ENCODE measurements at places on chromosomes 7 and 10. TPM values are rescaled to one million over a fixed set of nuclear protein-coding genes. Genes with fewer than 3 reads are reported as not detected.

GRCh38 chr10:71112138-71112785 lies 100.1 kb upstream of the UNC5B start:
- no peaks in the 10 kb centered on the region for H3K4me1 ChIP-seq
- no peak overlapping the region for H3K4me3 ChIP-seq
- H3K27me3 ChIP-seq: peaks cover 4% of the 10 kb centered on the region
- no peaks in the 10 kb centered on the region for H3K36me3 ChIP-seq
- no peak overlapping the region for H3K27ac ChIP-seq
- DNase-seq: no peak

- H3K4me1 ChIP-seq: peaks cover 8% of the 10 kb centered on the region
- H3K27me3 ChIP-seq: no peaks in the 10 kb centered on the region
- H3K27ac ChIP-seq: peak overlapping the region; percentile 50
- H3K36me3 ChIP-seq: no peaks in the 10 kb centered on the region
Measured at GRCh38 chr7:111650456-111650999, 88.2 kb upstream of the IMMP2L start.

PCGF6 gene
- total RNA-seq: 25.3 TPM

CISD1 gene
- 64.5 TPM for total RNA-seq

DNA sequence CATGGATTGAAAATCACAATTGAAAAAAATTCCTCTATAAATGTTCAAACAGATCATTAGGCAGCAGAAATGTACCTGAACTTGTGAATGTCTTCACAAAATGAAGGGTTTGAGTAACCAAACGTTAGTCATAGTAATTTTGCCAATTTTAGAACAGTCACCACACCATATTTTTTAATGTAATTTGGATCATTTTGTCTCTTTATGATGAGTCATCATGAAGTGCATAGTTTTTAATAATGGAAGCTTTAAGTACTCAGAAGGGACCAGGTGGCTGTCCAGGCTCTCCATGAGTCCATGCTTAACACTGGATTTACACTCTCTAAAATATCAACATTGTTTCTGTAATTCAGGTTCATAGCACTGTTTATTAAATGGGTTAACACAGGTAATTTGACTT lies 219.2 kb downstream of the ETV1 start:
- DNase-seq: no peak
- H3K27ac ChIP-seq: no peak overlapping the region
- H3K4me3 ChIP-seq: no peak overlapping the region
- no peaks in the 10 kb centered on the region for H3K4me1 ChIP-seq

GRCh38 chr7:130868139-130868538 lies 134.1 kb upstream of the KLF14 start:
- no peaks in the 10 kb centered on the region for H3K4me1 ChIP-seq
- H3K36me3 ChIP-seq: peaks cover 83% of the 10 kb centered on the region
- H3K27ac ChIP-seq: no peak overlapping the region
- H3K27me3 ChIP-seq: no peaks in the 10 kb centered on the region
- H3K4me3 ChIP-seq: no peak overlapping the region

FAM237B gene
- total RNA-seq: not detected

- peaks cover 6% of the 10 kb centered on the region for H3K4me1 ChIP-seq
- H3K4me3 ChIP-seq: no peak overlapping the region
- DNase-seq: no peak
- no peaks in the 10 kb centered on the region for H3K27me3 ChIP-seq
Measured at GRCh38 chr10:13978533-13979115, 352.1 kb downstream of the FRMD4A start.

DNA sequence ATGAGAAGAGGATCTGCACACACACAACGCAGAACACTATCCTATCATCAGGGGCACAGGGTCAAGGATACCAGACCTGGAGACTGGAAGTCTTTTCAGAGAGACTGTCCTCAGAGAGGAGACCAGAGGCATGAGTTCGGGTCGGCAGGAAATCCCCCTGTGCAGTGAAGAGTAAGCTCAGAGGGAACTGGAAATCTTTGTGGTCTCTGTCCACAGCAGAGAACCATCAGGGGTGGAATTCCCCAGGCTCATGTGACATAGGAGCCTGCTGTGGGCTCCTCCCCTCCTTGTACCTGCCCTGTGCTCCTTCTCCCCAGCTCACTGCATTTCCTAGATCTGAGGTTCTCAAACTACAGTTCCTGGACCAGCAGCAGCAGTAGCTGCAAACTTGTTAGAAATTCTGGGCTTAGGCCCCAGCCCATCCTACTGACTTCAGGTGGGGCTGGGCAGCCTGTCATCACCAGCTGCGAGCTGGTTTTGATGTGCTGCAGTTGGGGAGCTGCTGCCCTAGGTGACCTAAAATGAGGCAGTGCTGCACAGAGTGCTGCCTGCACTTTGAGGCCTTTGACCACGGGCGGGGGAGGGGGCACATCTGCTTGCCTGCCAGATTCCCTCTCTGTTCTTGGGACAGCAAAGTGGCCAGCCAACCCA lies 2.4 kb downstream of the ZMIZ2 start:
- DNase-seq: no peak
- H3K4me1 ChIP-seq: peaks cover 13% of the 10 kb centered on the region
- H3K4me3 ChIP-seq: no peak overlapping the region
- peak overlapping the region; percentile 27 for H3K27ac ChIP-seq

DNA sequence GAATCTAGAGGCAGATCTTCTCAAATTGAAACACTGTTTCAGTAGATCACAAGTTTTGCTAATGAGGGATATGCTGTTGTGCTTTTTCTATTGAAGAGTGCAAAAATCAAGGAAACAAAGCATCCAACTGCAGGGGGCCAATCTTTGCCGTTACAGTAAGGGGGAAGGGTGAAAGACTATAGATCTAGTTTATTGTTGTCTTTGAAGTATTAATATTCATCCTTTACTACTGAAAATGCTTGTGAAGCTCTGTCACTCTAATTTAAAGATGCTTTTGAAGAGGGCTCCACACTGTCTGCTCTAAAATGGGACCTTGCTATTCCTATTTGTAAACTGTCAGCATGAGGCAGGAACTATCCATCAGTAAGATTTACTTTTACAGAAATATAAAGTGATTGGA lies 110.3 kb downstream of the MBL2 start:
- no peaks in the 10 kb centered on the region for H3K36me3 ChIP-seq
- no peak overlapping the region for H3K4me3 ChIP-seq
- H3K27me3 ChIP-seq: no peaks in the 10 kb centered on the region
- H3K4me1 ChIP-seq: peaks cover 4% of the 10 kb centered on the region

GRCh38 chr10:113920875-113921274 lies 66.4 kb downstream of the NHLRC2 start:
- H3K4me3 ChIP-seq: no peak overlapping the region
- no peak for DNase-seq
- H3K27ac ChIP-seq: peak overlapping the region; percentile 39
- peaks cover 20% of the 10 kb centered on the region for H3K4me1 ChIP-seq
- H3K27me3 ChIP-seq: no peaks in the 10 kb centered on the region

DNA sequence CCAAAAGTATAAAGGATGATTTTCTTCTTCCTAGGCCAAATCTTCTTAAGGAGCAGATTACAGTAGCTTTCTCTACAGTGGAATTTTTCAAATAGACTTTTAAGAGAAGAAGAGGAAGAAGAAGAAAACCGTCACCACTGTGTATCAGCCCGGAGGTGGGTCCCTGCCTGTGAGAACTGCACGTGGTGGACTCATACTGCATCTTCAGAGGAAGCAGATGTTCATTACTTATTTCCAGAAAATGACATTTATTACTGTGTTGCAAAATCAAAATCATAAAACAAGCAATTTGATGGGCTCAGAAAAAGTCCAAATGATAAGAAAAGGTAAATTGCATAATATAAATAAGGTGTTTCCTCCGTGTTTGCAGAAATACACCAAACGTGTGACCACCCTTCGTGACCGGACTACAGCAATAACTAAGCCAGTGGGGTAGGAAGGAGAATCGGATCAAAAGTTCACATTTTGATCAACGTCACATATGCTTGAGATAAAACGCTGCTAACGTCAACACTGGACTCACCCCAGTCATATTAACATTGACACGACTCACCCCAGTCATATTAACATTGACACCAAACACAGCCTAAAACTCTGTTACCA lies 179.2 kb downstream of the PTPRN2 start:
- no peaks in the 10 kb centered on the region for H3K4me1 ChIP-seq
- no peaks in the 10 kb centered on the region for H3K27me3 ChIP-seq
- DNase-seq: no peak
- no peaks in the 10 kb centered on the region for H3K36me3 ChIP-seq

CNPY1 gene
- not detected for total RNA-seq

DNA sequence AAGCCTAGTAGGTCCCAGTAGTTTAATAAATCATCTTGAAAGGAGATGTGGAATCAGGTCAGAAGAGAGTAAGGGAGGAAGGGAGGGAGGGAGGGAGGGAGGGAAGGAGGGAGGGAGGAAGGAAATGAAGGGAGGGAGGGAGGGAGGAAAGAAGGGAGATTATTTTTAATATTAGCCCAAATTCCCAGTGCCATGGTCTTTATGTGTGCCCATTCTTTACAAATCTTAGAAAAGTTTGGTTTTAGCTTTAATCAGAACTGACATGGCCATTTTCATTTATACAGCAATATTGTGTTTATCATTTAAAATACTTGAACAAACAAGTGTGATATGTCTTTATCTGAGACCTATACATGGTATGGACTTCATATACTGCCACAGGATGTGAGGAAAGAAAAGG lies 86.8 kb downstream of the GAD2 start:
- peaks cover 3% of the 10 kb centered on the region for H3K27me3 ChIP-seq
- peak; percentile 17 for DNase-seq
- no peaks in the 10 kb centered on the region for H3K36me3 ChIP-seq

ADAMTS14 gene
- total RNA-seq: 0.21 TPM

PIK3CG gene
- 13.4 TPM for total RNA-seq

GRCh38 chr10:118908557-118909256 lies 120.8 kb upstream of the NANOS1 start:
- H3K4me1 ChIP-seq: no peaks in the 10 kb centered on the region
- no peak for DNase-seq
- H3K36me3 ChIP-seq: no peaks in the 10 kb centered on the region

- H3K4me3 ChIP-seq: no peak overlapping the region
- no peaks in the 10 kb centered on the region for H3K27me3 ChIP-seq
- no peak for DNase-seq
- peaks cover 17% of the 10 kb centered on the region for H3K4me1 ChIP-seq
- no peaks in the 10 kb centered on the region for H3K36me3 ChIP-seq
Measured at GRCh38 chr7:91465595-91466061, 201.4 kb downstream of the FZD1 start.

DNA sequence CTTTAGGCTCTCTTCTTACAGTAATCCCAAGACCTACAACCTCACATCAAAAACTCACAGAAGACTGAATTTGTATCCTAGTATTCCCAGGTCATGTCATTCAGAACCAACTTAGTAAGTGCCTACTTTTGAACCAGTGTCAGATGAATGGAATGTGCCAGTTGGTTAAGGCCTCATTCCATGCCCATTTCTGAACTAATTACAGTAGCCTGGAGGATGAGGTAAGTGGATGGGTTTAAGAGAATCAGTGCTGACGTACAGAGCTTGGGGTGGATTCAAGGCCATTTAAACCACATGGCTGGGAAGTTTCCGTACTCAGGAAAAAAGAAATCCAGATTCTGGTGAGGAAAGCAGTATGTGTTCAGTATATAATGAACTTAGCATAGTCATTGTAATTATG lies 21.9 kb upstream of the FOXP2 start:
- H3K27me3 ChIP-seq: peaks cover 20% of the 10 kb centered on the region
- DNase-seq: no peak
- H3K27ac ChIP-seq: no peak overlapping the region
- H3K4me1 ChIP-seq: no peaks in the 10 kb centered on the region
- H3K36me3 ChIP-seq: no peaks in the 10 kb centered on the region

DNA sequence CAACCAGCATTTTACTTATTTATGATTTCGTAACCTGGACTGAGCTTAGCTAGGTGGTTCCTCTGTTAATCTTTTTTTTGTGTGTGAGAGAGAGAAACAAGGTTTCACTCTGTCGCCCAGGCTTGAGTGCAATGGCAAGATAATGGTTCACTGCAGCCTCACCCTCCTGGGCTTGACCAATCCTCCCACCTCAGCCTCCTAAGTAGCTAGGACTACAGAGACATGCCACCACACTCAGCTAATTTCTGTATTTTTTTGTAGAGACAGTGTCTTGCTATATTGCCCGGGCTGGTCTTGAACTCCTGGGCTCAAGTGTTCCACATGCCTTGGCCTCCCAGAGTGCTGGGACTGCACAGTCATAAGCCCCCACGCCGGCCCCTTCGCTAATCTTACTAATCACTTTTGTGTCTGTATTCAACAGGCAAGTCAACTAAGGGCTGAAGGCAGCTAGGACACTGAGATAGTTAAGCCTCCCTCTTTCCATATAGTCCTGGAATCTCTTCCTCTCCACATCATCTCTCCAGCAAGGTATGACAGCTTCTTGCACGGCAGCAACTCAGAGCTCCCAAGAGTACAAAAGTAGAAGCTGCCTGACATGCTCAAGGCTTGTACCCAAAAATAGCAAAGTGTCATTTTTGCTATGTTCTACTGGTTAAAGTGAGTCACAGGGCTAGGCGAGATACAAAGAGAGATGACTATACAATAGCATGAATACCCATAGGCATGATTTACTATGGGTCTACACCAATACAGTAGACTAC lies 11.3 kb downstream of the KMT2C start:
- no peak overlapping the region for H3K27ac ChIP-seq
- no peak for DNase-seq
- no peaks in the 10 kb centered on the region for H3K4me1 ChIP-seq
- H3K36me3 ChIP-seq: no peaks in the 10 kb centered on the region
- H3K27me3 ChIP-seq: no peaks in the 10 kb centered on the region

- peaks cover 41% of the 10 kb centered on the region for H3K36me3 ChIP-seq
- no peak overlapping the region for H3K27ac ChIP-seq
- no peak overlapping the region for H3K4me3 ChIP-seq
- H3K27me3 ChIP-seq: no peaks in the 10 kb centered on the region
- H3K4me1 ChIP-seq: no peaks in the 10 kb centered on the region
- no peak for DNase-seq
Measured at GRCh38 chr10:100254191-100254590, 13.2 kb downstream of the CWF19L1 start.

GRCh38 chr7:29605671-29606070 lies 42.0 kb downstream of the PRR15 start:
- no peak overlapping the region for H3K4me3 ChIP-seq
- DNase-seq: no peak
- no peaks in the 10 kb centered on the region for H3K4me1 ChIP-seq
- H3K27me3 ChIP-seq: no peaks in the 10 kb centered on the region
- H3K27ac ChIP-seq: no peak overlapping the region

DNA sequence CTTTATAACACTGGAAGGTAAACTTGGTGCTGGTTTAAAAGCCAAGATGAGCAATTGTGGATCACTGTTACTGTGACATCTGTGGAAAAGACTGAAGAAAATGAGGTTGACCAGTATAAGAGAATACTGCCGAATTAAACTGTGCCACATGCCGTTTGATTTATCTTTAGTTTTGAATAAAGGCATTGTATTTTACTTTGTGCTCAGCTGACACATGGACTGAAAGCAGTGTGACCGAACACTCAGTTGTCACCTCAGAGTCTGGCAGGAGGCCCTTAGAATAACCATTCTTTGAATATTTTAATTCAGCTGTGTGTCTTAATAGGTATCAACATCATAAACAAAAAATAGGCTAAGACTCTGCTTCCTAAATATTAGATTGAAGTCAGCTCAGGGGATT lies 133.7 kb upstream of the GJD4 start:
- no peak overlapping the region for H3K27ac ChIP-seq
- no peaks in the 10 kb centered on the region for H3K36me3 ChIP-seq
- DNase-seq: no peak
- no peak overlapping the region for H3K4me3 ChIP-seq

ACBD7 gene
- 2.6 TPM for total RNA-seq

KLLN gene
- 0.37 TPM for total RNA-seq
